Cardiac septum (tissue), 1 donor: ENCODE measurements at places on chromosomes 11 and 22.

DNA sequence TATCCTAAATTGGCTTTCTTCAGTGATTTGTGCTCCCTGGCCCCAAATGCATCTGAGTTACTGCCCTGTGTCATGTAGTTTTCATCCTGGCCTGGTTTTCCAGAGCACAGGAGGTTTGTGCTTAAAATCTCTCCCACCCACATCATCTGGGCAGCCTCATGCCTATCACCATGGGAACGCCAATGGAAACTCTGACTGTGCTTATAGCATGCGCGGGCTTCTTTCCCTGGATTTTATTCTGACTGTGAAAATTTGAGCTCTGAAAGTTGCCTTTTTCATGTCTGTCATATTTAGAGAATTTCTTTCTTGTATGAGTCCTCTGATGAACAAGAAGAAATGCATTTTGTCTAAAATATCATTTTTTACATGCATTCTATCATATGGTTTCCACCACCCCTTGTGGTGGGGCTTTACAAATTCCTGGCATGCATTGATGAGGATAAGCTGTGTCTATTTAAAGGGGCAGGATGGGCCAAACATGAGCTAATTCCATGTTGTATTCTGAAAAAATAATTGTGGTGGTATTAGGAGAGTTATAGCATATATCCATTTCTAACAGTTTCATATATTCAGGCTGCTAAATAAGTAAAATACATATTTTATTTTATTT, 55.1 kb downstream of the IRAG1 start:
- DNase-seq = no peak

DNA sequence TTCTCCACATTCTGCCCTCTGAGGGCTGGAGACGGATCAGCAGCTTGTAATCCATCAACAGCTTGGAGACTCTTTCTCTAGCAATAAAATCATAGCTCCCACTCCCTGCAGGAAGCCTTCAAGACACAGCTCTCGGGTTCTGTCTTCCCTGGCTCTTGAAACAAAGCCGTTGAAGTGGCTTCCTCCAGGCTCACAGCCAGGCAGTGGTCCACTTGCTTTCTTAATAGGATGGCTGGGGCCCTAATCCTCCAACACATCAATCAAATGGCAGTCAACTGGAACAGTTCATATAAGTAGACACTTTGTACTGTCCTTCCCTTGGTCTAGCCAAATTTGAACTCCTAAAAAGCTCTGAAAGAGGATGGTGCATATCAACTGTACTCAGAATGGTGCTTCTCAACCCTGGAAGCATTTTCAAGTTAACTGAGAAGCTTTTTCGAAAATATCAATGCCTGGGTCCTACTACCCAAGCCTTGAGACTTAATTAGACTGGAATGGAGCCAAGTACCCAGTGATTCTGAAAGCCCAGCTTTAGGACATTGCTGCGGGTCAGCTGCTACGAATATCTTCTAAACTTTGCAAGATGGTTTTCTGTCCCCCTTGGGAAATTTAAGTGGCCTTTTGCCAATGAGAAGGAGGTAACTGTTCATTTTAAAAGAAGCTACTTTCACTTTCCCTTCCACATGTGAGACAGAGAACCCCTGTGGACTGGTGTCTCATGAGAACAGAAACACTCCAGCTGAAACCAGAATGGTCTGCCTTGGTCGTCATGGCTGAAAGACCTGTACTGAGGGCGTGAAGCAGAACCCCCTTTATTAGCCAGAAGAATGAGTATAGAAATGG, 74.7 kb downstream of the SC5D start:
- no peak for DNase-seq

- DNase-seq = no peak
Measured at GRCh38 chr11:44823006-44823405, 96.2 kb downstream of the TSPAN18 start.

DNA sequence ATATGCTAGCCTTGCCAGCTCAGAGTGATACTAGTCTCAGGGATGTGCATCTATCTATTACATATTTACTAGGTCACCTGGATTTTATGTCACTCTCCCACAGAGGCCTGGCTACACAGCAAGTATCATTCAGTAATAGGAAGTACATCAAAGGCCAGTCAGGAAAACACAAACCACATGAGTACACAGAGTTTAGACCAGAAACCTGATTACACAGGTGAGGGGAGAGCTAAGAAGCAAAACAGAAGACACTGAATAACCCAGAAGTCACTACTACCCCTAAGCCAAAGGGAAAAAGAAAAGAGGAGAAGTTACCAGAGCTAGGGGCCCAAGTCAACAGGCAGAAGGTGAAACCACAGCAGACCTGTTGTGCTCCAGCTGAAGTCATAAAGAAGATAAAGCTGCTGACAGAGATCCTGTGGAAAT, 13.3 kb downstream of the LPXN start:
- DNase-seq = no peak

GRCh38 chr11:128827191-128827893, 39.8 kb downstream of the KCNJ1 start:
- DNase-seq = no peak

DNA sequence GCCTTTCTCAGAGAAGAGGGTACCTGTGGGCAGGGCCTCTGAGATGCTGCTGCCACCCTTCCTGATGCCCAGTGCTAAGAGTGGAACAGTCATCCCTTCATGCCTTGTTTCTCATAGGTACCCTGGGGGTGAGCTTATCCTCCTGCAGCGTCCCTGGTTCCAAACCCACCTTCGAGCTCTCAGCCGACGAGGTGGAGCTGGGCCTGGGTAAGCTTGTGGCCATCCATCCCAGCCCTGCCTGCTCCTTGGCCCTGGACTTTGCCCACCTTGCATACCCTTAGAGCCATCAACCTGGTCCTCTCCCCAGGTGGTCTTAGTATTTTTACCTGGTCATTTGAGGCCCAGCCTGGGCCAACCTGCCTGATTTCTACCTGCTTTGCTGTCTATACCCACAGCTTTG, 8.7 kb downstream of the TKFC start:
- DNase-seq = no peak

- DNase-seq = no peak
Measured at GRCh38 chr22:42959576-42960509, 55.1 kb downstream of the PACSIN2 start.

DNA sequence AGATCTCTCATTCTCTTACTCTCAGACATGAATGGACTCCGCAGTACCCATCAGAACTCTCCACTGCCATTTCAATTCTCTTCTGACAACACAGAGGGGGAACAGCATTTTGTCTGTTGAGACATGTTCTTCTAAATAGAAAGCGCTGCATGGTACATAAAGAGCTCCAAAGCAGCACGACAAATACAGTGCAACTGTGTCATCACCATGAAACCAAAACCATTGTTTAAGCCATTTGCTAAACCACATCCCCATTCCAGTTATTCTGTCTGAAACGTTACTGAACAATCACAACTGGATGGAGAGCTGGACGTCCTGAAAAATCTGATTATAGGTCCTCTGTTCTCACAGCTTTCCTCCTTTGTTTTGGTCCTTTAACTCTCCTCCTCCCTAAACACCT, 17.9 kb upstream of the TENM4 start:
- no peak for DNase-seq

DNA sequence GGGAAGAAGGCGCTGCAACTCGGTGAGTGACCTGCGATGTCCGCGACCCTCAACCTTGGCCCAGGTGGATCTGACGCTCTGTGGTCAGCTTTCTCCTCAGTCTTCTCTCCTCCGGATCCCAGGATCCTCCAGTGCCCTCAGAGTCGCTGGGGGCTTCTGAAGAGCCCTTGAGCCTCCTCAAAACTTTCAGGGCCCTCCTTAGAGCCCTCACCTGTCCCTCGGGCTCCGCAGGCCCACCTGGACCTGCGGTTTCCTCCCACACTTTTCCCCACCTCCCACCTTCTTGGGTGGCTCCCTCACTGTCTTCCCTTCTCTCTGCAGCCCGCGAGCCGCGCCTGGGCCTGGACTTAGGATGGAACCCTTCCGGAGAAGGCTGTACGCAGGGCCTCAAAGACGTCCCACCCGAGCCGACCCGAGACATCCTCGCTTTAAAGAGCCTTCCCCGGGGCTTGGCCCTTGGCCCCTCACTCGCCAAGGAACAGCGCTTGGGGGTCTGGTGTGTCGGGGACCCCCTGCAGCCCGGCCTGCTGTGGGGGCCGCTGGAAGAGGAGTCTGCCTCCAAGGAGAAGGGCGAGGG, 335 bp downstream of the ZNF408 start:
- DNase-seq = no peak

- peak; percentile 31 for DNase-seq
Measured at GRCh38 chr11:116485425-116485824, 287.4 kb downstream of the BUD13 start.

- no peak for DNase-seq
Measured at GRCh38 chr11:111975076-111975806, 38.1 kb downstream of the DIXDC1 start.

DNA sequence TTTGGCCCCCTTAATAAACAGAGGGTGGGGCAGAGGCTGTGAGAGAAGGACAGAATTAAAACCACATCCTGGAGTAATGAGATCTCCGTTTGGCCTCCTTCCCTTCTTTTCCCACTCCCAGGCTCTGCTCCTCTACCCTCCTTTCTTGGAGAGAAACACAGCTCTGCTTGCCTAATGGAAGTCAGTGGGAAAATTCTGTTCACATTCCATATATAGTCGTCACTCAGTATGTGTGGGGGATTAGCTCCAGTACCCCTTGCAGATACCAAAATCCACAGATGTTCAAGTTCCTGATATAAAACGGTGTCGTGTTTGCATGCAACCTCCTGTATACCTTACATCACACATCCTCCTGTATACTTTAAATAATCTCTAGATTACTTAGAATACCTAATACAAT, 37.6 kb upstream of the THY1 start:
- no peak for DNase-seq

DNA sequence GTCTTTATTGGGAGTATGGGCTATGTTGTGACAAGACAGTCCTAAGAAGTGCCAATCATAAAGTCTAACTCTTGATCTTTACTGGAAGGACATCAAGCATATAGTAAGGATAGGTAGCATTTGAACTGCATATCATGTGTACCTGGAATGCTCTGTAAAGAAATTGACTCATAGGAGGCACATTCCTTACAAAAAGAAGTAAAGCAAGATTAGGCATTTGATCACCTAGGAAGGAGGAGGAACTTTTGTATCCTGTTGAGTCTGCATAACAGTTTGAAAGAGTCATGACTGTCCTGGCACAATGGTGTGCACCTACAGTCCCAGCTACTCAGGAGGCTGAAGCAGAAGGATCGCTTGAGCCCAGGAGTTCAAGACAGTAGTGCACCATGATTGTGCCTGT, 42.2 kb upstream of the DNAJB7 start:
- DNase-seq = no peak

GRCh38 chr22:48752451-48753380, 1075.0 kb downstream of the BRD1 start:
- peak; percentile 73 for DNase-seq

GRCh38 chr22:21593406-21594232, 26.1 kb downstream of the UBE2L3 start:
- DNase-seq = peak; percentile 79

- DNase-seq = no peak
Measured at GRCh38 chr11:41301023-41301422, 158.4 kb downstream of the LRRC4C start.

- DNase-seq = peak; percentile 88
Measured at GRCh38 chr11:1652771-1653540, 23.4 kb downstream of the KRTAP5-5 start.

- DNase-seq = peak; percentile 79
Measured at GRCh38 chr22:25362215-25362882, 142.9 kb downstream of the CRYBB2 start.

DNA sequence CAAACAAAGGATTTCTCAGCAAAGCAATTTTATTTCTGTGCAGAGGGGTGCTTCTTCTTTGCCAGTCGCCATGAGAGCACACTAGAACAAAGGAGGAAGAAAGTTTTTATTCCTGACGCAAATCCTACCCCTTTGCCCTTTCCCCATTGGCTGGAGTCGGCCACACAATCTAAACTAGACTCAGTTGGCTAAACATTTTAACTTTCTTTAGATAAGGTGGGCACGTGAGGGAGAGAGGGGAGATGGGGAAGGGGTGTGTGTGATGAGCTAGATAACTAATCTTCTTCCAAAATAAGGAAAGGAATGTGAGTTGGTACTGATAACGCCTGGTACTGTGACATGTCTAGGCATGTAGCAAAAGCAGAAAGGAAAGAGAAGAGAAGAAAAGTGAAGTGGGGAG, 626 bp downstream of the TRIM22 start:
- no peak for DNase-seq

DNA sequence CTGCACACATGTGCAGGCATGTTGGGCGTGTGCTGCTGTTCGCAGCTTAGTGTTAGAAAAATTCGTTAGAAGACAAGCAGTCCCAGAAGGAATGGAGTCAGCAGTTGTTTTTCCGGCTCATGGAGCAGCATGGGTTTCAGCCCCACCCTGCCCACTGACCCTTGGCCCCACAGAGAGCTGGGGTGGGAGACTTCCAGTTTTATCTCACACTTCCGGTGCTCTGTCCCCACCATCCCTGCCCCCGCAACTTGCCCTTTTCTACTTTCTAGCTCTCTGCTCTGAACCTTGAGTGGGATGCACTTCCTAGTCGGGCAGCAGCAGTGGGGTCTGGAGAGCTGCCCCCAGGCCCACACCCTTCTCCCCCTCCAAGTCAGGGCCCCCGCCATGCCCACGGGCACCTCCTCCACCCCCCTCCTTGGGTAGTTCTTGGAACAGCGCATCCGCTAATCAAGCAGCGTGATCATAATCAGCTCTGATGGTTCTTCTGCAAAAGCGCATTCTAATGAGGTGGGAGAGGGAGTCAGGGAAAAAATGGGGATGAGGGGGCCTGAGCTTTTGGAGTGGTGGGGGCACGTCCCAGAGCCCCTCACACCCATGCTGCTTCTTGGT, 184.4 kb downstream of the CEP164 start:
- DNase-seq = no peak

- DNase-seq = no peak
Measured at GRCh38 chr11:120519474-120519873, 7.9 kb downstream of the GRIK4 start.

- no peak for DNase-seq
Measured at GRCh38 chr11:67368621-67369020, 4.8 kb downstream of the CLCF1 start.

DNA sequence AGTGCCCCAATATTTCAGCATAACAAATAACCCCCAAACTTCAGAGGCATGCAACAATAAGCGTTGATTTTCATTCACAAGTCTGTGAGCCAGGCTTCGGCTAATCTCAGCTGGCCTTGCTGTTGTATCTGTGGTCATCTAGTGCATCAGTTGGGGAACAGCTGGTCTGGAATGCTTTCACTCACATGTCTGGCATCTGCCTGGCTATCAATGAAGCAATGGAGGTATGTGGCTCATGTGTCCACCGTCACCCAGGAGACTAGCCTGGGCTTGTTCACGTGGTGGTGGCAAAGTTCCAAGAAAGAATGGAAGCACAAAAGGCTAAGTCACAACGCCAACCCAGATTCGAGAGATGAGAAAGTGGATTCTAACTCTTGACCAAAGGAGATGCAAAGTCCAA, 304.8 kb upstream of the ISX start:
- DNase-seq = no peak

GRCh38 chr11:68340003-68340767, 27.8 kb downstream of the LRP5 start:
- no peak for DNase-seq

- no peak for DNase-seq
Measured at GRCh38 chr22:47784991-47785390, 1022.5 kb downstream of the TBC1D22A start.
